GM06990 (cell line): ENCODE measurements at places on chromosomes 3 and 15.

DNA sequence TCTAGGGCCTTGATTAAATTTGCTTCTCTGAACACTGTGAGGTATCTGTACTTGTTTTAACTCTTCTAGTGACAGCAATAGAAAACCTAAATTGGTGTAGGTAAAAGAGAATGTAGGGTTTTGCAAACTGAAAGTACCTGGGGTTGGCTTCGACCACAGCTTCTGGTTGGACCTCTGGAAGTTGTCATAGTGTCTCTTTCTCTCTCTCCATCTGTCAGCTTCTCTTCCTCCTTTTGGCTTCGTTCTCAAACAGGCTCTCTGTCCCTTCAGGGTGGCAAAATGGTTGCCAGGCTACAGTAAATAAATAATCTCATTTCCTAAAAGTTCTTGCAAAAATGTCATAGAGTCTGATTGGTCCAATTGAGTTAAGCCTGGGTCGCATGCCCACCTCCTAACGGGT, 149.3 kb upstream of the CTDSPL start:
- no peak for DNase-seq

- DNase-seq = no peak
Observed at GRCh38 chr3:72496051-72496670, 352.1 kb downstream of the SHQ1 start.

DNA sequence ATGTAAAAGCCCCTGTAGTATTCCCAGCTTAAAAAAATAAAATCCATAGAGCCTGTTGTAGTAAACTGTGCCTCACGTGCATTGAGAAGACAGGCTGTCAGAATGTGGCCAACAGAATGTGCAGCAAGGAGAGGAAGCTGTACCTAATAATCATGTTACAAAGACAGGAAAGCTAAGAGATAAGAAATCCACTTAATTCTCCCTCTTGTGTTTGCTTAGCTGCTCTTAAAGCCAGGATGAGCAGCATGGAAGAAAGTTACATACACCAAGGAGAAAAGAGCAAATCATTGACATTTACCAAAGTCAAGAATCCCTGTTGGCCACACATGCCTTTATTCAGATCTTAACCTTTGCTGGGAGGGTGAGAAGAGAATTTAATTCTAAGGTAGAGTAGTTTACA, 85.9 kb downstream of the TNIK start:
- no peak for DNase-seq

DNA sequence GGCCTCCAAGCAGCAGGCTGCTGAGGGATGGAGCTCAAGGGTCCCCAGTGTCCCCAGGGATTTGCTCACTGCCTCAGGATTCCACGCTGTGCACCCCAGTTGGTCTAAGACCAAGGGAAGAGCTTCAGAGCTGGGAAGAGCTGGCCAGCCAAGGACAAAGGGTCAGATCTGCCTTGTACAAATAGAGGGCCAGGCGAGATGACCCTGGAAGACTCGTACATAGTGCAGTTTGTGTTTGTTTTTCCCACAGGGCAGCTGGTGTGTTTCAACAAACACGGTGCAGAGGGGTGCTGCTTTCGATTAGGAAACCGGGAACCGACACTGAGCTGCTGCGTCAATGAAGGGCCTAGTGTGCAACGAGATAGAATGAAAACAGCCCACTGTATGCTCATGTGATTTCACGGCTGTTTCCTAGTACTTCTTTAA, 56.1 kb upstream of the TRPM1 start:
- no peak for DNase-seq

DNA sequence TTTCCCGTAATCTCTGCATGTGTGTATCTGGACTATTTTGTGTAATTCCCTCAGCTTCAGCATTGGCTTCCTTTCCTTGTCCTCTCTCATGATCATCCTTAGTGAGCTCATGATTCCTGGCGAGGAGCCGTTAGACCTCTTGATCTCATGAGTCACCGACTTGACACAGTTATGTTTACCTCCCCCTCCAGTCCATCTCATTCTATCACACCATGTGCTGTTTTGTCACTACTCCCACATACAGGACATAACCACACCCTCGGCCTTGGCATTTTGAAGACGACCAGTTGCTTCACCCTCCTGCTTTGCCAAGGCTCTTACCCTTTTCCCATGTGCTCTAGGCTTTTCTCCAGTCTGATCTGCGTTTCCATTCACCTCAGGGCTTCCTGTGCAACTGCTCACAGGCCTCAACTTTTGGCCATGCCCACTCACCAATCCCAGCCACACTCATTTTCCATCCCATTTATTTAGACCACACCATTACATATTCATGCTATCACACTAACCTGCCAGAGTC, 41.5 kb downstream of the CP start:
- no peak for DNase-seq

DNA sequence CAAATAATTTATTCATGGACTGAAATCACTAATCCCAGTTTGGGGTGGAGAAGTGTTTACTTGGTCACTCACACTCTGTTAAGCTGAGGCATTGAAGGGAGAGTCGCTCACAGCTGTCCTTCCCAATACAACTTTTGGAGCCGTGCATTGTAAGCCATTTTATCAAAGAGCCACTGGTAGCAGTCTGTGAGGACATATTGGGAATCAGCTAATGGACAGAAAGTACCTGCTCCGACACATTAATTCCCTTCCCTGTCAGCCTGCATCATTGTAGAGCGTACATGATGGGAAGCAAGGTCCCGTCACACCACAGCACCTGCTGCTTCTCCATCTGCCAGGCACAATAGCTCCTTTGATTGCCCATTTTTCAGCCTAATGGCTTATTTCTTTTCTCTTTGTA, 643.2 kb downstream of the SQOR start:
- DNase-seq = no peak

DNA sequence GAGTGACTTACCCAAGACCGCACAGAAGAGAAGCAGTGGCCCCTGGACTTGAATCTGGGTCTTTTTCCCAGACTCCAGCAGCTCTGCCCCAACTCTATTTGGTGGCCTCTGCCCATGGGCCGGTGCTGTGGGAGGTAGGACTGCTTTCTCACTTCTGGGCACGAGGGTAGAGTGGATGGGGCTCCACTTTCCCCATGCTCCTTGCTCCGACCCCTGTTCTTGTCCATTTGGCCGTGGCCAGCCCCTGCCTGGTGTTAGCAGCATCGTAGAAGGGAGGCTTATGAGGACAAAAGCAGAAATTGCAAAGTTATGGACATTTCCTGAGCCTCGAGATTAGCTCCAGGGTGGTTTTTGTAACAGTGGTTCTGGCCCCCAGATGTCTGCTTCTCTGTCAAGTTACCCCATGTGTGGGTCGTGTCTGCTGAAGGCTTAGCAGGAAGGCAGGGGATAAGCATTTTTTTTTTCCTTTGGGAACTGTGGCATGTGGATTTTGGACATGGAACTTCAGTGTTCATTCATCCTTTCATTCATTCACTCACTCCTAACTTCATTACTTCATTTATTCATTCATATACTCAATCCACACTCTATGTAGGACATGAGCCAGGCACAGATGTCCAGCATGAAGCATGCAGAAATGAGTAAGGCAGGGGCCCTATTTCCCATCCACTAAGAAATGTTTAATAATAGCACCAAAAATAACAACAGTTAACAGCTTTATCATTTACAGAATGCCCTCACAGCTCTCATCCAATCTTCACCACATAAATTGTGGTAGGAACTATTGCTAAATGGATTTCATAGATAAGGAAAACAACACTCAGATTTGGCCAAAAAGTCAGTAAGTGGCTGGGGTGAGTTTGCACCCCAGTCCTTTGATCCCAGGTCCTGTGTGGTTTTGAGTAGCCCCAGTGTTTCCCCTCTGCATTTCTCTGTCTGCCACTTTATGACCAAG, 180.5 kb downstream of the OPA1 start:
- DNase-seq = no peak

DNA sequence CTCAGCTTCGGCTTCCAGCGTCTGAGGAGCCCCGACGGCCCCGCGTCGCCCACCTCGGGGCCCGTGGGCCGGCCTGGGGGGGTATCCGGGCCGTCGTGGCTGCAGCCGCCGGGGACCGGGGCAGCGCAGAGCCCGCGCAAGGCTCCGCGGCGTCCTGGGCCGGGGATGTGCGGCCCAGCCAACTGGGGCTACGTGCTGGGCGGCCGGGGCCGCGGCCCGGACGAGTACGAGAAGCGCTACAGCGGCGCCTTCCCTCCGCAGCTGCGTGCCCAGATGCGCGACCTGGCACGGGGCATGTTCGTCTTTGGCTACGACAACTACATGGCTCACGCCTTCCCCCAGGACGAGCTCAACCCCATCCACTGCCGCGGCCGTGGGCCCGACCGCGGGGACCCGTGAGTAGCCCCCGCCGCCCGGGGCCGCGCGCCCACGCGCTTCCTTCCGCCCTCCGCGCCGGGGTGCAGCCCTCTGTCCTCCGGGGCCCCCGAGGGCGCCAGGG, 462 bp downstream of the EDEM1 start:
- DNase-seq = peak; percentile 81

- no peak for DNase-seq
Observed at GRCh38 chr3:141680620-141681389, 57.3 kb upstream of the RNF7 start.

- DNase-seq = no peak
Observed at GRCh38 chr15:43552256-43552655, 34.8 kb downstream of the MAP1A start.

- no peak for DNase-seq
Observed at GRCh38 chr3:37968199-37968598, 22.4 kb upstream of the VILL start.

GRCh38 chr15:89226359-89227221, 5.2 kb upstream of the RLBP1 start:
- no peak for DNase-seq

- DNase-seq = no peak
Observed at GRCh38 chr15:67771189-67771800, 54.0 kb upstream of the SKOR1 start.

DNA sequence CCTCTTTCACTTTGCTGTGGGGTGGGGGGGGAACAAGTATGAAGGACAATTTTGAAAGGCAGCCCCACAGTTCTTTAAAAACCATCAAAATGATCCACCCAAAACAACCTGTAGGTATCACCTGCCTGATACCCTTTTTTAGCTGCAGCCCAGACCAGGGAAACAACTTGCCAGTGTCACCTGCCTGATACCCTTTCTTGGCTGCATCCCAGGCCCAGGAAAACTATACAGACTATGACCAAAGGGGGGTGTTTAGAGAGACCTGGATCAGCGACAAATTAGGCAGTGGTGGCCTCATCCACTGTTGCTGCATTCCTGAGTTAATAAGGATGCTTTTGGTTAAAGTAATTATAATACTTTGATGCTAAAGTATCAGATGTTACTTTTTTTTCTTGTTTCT, 122.0 kb downstream of the VPS13C start:
- DNase-seq = no peak

DNA sequence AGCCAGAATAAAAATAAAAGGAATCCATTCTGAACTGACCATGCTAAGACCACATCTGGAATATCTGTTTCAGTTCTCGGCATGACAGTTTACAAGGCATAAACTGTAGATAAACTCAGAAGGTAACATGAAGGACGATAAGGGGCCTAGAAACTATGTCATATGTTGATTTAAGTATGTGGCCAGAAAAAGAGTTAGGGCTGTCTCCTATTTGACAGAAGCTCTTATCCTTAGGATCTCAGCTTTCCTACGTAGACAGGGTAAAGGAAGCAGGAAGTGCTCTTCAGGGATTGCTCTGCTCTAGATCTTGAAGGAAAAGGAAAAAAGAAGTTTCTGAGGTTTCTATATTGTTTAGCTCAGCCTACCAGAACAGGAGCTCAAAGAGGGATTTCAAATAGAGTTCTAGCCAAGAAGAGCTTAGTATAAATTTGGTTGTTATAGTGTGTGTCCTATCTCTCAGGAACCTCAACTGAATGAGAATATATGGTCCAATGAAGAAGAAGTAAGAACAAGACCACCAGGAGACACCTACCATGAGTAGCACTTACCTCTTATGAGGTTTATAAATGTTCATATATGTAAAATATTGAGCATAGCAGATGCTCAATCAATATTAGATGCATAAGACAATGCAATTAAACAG, 59.2 kb downstream of the TP53BP1 start:
- no peak for DNase-seq

- no peak for DNase-seq
Observed at GRCh38 chr15:73231661-73232419, 136.9 kb downstream of the HCN4 start.

DNA sequence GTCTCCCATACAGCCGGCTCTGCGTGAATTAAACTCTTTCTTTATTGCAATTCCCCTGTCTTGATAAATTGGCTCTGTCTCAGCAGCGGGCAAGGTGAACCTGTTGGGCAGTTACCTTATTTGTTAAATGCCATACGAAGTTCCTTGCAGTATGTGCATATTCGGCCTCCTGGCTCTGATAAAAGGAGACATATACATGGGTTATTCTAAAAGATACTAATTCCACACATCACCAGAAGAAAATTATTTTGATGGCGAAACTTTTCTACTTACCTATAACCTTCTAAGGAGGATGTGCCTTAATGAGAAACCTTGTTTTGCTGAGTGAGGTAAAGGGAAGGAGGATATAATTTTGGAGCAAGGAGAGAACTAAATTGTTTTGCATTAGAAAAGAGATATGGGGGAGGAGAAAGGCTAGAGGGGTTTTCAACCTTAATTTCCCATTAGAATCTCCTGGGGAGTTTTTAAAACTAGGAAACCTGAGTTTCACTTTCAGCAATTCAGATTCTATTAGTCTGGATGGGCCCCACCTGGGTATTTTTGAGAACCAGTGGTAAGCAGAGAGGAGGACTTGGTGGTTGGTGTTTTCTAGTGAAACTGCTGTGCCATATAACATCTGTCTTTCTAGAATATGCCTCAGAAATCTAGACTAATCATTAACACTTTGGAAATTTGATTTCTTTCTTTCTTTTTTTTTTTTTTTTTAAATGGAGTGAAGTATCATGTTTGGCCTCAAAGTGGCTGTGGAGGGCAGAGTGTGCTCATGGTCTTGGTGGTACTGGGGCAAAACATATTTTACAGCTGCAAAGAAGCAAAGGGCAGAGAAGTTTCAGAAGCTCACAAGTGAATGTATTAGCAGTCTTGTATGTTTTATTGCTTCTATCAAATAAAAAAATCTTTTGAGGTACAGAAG, 23.0 kb downstream of the NANOGP8 start:
- DNase-seq = no peak

DNA sequence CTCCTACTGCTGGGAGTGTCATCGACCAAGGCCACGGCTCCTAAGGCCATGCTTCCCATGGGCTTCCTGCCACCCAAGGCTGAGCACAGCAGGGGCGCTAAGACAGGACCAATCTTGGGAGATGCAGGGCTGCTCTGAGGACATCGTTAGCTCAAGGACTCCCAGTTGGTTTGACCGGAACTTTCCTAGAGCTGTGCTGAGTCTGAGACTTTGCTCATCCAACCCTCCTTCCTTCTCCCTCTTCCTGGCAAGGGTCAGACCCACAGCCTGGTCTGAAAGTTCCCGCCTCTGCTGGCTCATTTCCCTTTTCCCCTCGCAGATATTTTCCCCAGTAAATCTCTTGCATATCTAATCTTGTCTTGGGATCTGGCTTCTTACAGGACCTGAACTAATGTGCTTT, 57.2 kb downstream of the EPHB3 start:
- no peak for DNase-seq

- DNase-seq = no peak
Observed at GRCh38 chr3:16338999-16339398, 74.0 kb downstream of the OXNAD1 start.
